Foreskin melanocyte (primary cell): ENCODE measurements at places on chromosomes 6 and 20.

DNA sequence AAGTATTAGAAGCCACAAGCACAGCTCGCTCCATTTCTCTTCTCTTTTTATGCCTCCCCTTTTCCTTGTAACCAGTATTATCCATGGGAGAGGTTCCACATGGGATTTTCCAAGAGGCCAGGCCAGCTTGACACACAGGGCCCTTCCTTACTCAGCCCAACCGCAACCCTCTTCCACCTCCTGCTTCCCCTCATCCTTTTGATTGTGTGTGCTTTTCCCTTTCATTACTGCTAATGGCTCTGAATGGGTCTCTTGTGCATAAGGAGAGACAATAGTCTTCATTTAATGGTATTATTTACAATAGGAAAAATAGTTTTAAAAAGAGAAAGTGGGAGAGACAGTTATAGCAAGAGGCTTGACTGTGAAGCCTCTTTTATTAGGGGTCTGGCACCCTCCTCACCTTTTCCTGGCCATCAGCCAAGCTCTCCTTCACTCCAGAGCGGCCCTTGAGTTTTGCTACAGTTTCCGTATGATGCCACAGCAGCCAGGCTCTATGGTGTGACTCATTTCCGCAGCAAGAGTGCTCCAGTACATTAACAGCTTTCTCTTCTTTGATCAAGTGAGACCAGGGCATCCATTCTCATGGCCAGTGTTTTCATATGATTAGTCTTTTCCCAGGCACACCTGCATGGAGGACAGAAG lies 579.5 kb downstream of the TFAP2B start:
- DNase-seq, result peak; percentile 68

DNA sequence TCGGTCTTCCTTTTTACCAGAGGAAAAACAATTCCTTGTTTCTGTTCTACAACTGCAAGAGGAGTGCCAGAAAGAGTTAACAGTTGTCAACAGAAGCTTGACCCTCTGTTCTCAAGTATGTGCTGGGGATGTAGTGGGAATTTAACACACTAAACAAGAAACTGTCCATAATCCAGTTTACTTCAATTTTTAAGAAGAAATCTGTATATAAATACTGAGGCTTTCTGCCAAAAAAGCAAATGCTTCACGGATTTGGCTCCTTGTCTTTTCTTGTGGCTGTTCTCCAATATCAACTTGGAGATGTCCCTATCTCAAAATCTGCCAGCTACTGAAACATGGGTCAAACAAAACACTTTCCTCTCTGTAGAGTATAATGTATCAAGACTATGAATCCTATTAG lies 26.8 kb downstream of the REV3L start:
- DNase-seq, result no peak

DNA sequence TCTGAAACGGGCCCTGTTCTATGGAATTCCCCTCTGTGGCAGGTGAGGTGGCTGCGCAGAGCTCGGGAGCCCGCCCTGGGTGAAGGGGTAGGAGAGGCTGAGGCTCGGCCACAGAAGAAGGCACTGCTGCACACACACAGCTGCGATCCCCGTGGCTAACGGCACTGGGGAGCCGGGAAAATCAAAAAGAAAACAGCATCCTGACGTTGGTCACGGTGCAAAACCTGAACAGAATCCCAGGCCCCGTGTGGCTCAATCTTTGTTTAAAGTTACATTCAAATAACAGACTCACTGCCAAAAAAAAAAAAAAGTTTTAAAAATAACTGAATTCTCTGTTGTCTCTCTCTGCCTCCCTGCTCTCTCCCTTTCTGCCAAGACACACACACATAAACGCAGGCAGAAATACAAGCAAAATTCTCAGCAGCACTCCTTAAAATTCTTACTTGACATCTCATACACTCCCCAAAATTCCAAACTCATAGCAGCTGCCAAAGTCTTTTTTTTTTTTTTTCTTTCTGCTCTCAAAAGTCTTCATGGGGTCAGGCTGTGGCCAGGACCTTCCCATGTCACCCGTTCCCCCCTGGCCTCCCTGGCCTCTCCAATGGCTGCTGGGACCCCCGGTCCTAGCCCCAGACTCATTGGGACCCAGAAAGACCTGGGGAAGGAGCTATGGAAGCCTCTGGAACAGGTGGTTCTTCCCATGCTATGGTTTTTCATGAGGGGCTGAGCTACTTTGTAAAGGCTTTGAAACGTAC lies 248.8 kb downstream of the TTLL2 start:
- no peak for DNase-seq

DNA sequence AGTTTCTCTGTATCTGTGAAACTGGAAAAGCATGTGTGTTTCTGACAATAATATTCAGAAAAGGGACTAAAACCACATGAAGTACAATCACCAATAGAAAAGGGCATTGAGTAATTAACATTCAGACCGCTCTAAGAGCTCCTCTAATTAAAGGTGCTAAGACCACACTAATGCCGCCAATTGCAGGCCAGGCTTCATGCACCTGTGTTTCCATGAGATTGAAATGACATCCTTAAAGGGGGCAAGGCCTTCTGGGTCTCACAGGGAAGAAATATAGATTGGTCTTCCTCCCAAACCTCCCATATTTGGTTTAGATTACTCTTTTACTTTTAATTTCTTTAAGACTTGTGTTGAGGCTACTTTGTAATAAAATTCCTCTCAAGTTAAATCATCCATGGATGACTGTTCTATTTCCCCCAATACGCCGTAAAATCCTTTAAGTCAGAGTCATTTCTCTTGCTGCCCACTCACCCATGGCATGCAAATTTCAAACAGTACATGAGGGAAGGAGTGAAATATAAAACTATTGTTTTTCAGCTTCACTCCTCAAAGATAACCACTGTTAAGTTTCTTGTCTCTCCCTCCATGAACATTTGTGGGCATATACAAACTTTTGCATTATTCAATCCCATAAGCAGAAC lies 110.6 kb downstream of the UBE3D start:
- no peak for DNase-seq

DNA sequence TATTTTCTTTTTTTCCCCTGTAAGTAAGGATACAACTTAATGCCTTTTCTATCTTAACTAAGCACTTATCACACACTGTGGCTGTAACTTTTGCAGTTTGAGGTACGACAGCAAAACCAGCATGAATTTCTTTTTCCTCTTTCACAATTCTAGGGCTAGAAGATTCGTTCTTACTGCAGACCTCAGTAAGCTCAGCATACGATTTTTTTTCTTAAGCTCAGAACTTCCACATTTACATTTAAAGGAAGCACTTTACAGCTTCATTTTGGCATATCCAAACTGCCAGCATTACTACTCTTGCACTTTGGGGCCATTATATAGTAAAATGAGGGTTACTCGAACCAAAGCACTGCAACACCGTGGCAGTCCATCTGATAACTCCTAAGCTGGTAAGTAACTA lies 889 bp upstream of the CHMP4B start:
- no peak for DNase-seq

GRCh38 chr6:109498052-109498451 lies 15.0 kb upstream of the ZBTB24 start:
- no peak for DNase-seq

DNA sequence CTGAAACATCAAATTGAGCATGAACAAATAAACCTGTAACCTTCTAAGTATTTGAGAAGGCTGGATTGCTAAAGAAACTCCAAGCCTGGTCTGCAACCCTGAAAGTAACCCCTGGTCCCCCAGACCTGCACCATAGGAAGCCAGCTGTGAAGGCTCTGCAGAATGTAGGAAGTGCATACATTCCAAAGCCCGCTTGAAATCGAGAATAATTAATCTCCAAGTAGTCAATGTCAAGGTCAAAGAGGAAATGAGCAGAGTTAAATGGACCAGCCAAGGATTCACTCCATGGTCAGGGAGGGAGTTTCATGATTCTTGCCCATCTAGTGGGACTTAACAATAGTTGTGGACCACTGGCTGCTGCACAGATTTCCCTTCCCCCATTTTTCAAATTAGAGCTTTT lies 107.6 kb upstream of the RNF24 start:
- DNase-seq, result no peak

- DNase-seq, result no peak
Measured at GRCh38 chr6:137261761-137262160, 42.6 kb upstream of the IFNGR1 start.

GRCh38 chr6:133983099-133983939 lies 30.3 kb downstream of the TBPL1 start:
- DNase-seq, result no peak

GRCh38 chr6:69936674-69937363 lies 70.5 kb downstream of the COL19A1 start:
- no peak for DNase-seq

- DNase-seq, result no peak
Measured at GRCh38 chr20:25507385-25508082, 77.8 kb downstream of the NINL start.

GRCh38 chr6:90368601-90369000 lies 72.0 kb upstream of the BACH2 start:
- no peak for DNase-seq
